Fibroblast of villous mesenchyme (primary cell): ENCODE measurements at places on chromosomes 7 and 10. TPM values are rescaled to one million over a fixed set of nuclear protein-coding genes. Genes with fewer than 3 reads are reported as not detected.

GNGT1 gene
- total RNA-seq, result not detected in 2 replicates

ZNF518A gene
- 13.5 and 19.9 TPM in 2 replicates for total RNA-seq

COL13A1 gene
- 3.5 and 5.8 TPM in 2 replicates for total RNA-seq

DNA sequence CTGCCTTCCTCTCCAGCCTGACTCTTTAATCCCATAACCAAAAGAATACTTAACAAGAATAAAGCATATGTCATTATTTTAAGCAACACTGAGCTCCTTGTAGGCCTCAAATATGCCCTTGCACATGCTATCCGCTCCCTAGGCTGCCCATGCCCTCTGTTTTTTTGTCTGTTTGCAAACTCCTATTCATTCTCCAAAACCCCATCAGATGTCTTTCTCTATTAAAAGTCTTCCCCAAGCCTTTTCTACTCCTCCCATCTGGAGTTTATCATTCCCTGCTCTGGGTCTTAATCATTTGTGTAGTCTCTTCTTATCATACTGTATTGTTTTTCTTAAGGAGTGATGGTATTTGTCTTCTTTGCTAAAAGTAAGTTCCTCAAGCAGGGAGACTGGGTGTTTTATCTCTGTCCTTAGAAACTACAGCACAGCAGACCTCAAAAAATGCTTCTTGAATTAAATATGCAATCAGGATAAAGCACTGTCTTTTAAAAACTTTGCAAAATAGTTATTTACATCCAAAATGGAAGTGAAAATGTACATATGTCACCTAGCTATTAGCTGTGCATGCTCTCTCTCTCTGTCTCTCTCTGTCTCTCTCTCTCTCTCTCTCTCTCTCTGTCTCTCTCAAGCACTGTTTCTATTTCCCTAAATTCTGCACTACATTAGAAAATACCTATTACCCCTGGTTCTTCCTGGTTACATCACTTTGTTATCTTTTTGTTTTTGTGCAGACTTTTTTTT lies 56.5 kb upstream of the OPALIN start:
- DNase-seq, result no peak

GRCh38 chr10:128173386-128173785 lies 47.2 kb upstream of the MKI67 start:
- DNase-seq, result peak; percentile 3

GRCh38 chr7:21125297-21125696 lies 302.6 kb upstream of the SP4 start:
- no peak for DNase-seq

- no peak for DNase-seq
Observed at GRCh38 chr10:111077785-111078504, 1.1 kb downstream of the ADRA2A start.
